ENCODE measurements at places on chromosomes 6 and 20.
A peak's percentile ranks its signal among the peaks of the same experiment; 100 is the strongest.

GRCh38 chr20:24948939-24949679, at the start of gene CST7:
TSS of gene CST7 (plus strand) at chr20:24949269. CDS start at chr20:24949506, 237 bp downstream.
- DNase-seq = no peak

DNA sequence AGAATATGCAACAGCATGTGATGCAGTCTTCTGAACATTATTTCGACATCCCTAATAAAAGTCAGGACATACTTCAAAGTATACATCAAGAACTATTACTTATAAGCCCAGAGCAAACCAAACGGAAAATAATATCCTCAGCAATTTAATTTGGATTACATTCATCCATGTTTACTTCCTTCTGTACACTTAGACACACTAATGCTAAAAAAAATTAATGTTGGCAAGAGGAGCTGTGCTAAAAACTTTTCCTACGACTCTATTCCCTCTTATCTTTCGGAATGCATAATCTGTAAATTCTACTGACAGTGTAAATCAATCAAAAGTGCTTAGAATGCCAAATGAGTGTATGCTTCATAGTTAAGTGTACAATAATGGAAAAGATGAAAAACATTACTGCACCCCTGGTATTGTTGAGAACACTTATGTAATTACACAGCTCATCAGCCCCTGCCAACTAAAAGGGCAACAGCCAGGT, 301.2 kb upstream of the HSF2 start:
- DNase-seq = no peak

DNA sequence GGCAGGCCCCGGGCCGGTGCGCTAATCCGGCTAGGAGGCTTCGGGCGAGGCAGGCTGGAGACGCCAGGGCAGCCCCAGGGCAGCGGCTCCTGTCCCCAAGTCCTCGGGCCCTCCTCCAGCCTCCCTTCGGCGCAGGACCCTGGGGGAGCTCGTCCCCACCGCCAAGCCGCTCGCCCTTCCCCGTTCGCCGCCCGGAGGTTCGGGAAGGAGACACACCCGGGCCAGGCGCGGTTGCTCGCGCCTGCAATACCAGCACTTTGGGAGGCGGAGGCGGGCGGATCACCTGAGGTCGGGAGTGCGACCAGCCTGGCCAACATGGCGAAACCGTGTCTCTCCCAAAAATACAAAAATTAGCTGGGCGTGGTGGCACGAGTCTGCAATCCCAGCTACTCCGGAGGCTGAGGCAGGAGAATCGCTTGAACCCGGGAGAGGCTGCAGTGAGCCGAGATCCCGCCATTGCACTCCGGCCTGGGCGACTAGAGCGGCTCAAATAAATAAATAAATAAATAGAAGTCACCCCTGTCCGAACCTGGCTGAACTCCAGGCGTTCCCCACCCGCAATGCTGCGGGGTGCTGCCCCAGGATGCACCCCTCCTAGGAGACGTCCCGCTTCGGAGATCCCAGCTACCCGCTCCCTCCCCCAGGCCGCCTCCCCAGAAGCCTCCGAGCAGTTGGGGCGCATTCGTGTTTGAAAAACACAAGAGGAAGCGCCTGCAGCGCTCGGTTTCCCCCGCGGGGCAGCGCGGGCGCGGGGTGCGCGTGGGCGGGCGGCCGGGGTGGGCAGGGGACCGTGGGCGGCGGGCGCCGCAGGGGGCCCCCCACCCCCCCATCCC, 27.5 kb downstream of the SERPINB9 start:
- no peak for DNase-seq

DNA sequence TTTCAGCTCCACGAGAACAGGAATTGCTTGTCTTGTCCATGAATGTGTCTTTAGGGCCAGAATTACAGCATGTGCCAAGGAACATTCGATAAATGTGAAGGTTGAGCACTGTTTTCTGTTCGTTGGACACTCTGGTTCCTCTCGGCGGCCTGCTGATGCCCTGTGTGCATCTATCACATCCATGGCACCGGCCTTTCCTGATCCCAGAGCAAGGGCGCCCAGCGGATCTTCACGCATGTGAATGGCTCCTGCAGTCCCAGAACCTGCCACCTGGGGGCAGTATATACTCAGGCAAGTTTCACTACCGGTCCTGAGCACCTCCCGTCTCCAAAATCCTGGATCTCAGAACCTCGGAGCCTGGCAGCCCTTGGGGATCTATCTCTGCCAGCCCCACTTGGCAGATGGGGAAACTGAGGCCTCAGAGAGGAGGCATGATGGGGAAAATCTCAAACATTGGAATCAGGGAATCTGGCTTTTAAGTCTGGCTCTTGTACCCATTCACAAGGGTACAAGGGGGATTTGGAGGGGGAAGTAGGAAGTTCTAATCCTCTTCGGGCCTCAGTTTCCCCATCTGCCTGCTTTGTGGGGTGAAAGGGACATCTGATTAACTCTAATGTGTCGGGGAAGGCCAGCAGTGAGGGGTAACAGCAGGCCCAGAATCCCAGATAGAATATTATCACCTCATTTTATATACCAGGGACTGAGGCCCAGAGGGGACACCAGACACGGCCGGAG, 4.3 kb upstream of the CEBPB start:
- peak; percentile 89 for DNase-seq

- no peak for DNase-seq
These were observed 70.7 kb upstream of the POPDC3 start for GRCh38 chr6:105250533-105250932.

GRCh38 chr6:166595949-166596348, 9.5 kb upstream of the RAMACL start:
- DNase-seq = no peak

GRCh38 chr6:149628875-149629510, 19.5 kb downstream of the KATNA1 start:
- no peak for DNase-seq

- DNase-seq = no peak
These were observed 111.4 kb upstream of the CLDN20 start for GRCh38 chr6:155152211-155153076.

DNA sequence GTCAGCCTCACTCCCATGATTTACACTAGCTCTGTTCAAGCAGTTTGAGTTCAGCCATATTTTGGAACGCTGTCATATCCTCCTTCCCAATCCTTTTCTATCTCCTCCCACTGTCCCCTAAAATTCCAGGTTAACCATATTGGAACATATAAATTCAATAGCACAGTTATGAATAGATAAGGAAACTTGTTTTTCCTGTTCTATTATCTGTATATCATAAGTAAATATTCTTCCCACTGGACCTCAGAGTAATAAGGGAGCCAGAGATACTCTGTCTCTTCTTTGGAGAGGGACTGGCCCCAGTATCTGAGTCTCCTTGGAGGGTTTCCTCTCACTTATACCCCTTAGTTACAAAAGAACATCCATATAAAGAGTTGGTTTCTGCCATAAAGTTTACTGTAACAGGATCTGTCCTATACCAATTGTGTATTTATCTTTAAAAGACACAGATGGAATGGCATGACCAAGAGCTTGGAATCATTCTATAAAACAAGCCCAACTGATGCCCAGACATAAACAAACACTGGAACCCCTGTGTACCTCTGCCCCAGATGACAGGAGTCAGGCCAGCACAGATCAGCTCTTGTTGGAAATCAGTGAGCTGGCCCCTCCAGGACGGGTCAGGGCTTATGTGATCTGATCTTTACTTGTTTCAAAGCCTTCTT, 67.1 kb downstream of the EPB41L2 start:
- DNase-seq = no peak

DNA sequence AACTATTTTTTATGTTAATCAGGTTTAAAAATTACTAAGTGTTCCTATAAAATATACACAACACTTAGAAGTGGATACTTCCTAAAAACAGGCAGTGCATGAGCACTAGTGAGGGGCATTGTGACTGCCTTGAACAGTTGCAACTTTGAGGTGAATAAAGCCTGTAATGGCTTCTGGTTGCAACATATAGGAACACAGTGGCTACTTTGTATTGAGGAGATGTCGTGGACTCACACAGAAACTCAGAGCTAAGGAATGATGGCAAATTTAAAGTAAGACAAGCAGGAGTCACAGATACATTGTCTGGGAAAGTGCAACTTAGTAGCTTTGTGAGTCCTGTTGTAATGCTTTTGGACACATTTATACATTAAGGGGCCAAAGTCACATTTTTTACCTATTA, 861 bp upstream of the HLA-A start:
- no peak for DNase-seq

DNA sequence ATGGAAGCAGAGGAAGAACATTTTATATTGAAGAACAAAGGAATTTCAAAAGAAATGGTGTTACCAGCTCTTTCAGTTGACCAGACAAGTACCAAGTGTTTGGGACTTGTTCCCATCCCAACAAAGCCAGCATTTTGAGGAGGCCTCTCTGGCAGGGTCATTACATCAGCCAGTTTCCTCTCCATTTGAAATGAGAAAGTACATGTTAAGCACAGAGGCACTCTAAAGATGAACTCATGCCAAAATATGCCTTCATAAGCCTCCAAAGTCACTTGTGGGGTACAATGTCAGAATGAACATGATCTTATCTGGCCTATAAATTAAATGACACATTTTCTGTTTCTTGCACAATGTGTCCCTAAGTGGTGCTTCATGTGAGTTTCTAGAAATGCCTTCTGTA, 223.9 kb downstream of the PRL start:
- no peak for DNase-seq

DNA sequence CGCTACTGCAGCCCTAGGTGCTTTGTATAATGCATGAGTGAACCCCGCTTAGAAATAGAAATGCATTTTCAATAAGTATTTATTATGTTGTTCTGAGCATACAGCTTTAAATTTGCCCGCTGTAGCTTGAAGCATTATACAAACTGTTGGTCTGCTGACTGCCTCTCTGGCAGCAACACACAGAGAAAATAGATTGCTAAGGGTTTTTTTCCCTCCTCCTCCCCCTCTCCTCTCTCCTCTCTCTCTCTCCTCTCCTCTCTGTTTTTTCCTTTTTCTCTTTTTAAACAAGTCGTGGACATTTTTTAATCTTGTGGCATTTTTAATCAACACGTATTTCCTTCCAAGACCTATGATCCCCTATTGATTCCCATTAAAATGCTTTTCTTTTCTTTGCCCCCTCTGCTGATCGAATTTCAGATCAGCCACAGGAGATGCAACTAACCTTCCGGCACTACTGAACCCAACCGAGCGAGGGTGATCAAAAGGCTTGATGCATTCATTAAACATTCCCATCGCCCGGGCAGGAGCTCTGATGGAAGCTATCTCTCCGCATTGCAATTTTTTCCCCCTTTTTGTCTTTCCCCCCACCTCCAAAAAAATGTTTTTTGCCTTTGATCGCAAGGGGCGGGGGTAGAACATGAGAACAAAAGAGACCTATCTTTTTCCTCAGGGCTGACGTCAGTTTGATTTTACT, 90.7 kb upstream of the ARID1B start:
- DNase-seq = peak; percentile 37

DNA sequence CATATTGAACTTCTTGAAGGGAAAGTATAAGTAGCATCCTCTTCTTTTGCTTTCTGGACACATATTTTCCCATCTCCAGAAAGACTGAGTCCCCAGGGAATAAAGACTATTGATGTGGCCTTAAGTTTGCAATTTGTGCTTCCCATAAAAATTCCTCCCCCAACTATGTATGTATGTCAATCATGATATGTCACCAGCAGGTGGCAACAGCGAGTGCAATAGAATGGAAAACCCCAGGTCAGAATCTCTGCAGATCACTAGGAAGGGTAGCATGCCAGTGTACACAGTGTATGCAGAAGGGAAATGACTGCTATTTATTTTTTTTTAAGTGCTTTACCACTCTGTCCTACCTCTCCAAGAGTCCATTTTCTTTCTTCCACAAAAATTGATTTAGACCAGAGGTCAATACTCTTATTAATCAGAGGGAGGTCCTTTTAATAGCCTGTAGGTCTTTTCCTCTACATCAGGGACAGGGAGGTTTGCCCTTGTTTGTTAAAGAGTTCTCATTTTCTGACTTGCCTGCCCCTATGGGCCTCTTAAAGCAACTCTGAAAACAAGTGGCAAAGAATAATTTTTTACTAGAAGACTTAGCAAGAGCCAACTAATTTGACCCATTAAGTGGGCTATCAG, 61.4 kb downstream of the BMP2 start:
- DNase-seq = peak; percentile 53

GRCh38 chr6:139858429-139858828, 484.0 kb upstream of the CITED2 start:
- no peak for DNase-seq

DNA sequence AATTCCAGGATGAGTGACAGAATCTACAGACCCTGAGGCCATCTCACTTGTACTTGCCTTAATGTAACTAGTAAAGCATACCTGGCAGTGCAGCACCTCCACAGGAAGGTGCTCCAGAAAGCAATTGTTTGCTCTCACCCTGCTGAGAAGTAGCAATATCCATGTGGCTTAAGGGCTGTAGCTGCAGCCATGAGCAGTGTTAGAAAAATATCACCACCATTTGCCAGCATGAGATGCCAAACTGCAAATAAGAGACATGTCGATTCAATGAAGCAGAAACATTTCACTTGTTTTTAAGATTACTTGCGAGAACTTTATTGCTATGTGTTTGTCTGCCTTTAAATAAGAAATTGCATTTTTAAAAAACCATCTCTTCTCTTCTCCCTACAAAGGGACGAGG, 151.5 kb downstream of the PRL start:
- DNase-seq = no peak

DNA sequence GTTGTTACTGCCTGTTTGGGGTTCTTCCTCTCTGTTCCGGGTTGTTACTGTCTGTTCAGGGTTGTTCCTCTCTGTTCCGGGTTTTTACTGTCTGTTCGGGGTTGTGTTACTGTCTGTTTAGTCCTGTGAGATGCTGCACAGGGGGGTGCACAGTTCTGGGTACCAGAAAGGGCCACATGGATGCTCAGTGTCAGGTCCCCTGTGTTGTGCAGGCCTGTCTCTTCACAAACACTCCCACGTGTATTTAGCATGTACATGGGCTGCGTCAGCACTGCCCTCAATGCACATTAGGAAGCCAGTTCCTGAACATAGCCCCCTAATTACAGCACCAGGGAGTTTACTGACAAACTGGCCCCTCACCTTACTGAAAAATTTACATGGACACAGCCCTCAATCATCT, 118.5 kb downstream of the DLL1 start:
- no peak for DNase-seq

All from left hindlimb (tissue), 1 donor.